ENCODE measurements at places on chromosomes 11 and 22.

- DNase-seq, result peak; percentile 60
These were observed 112.1 kb downstream of the RPL27A start for GRCh38 chr11:8794677-8795103.

- DNase-seq, result no peak
These were observed 190.6 kb upstream of the C11orf58 start for GRCh38 chr11:16547879-16548278.

GRCh38 chr11:127451861-127452260, 451.3 kb upstream of the KIRREL3 start:
- no peak for DNase-seq

DNA sequence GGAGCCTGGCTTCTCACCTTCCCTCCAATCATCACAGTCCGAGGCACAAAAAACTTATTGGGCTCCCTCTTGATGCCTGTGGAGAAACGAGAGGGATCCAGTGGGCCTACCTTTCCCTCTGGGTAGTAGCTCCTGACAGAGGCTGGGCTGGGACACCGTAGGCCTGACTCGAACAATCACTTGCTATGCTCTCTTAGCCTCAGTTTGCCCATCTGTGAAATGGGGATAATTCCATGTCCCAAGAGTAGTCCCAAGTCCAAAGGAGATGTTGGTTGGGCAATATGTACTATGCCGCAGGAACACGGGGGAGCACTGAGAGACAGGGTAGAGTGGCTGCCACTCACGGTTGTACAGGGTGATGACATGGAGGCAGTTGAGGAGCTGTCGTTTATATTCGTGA, 7.6 kb upstream of the RASGRP2 start:
- no peak for DNase-seq

DNA sequence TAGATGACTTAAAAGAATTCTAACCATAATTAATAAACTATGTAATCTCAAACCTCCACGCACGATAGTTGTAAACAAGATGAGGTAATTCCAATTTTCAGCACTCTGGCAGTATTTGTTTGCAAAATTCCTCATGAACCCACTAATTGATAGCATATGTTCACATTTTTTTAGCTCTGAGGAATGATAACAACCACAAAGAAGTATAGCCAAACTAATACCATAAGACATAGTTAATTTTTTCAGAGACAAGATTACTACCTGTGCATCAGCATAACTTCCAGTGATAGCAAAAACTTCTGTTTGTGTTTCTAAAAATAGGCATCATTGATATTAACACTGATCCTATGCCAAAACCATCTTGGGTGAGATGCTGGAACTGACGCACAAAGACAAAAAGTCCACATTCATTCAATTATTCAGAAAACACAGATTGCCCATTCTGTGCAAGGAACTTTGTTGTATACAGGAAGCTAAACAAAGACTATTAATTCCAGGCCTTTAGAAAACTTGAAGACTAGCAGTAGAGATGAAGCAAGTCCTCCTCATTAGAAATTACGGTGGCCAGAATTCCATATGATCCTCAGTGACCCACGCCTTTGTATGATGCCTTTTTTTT, 57.7 kb downstream of the PDGFD start:
- DNase-seq, result no peak

DNA sequence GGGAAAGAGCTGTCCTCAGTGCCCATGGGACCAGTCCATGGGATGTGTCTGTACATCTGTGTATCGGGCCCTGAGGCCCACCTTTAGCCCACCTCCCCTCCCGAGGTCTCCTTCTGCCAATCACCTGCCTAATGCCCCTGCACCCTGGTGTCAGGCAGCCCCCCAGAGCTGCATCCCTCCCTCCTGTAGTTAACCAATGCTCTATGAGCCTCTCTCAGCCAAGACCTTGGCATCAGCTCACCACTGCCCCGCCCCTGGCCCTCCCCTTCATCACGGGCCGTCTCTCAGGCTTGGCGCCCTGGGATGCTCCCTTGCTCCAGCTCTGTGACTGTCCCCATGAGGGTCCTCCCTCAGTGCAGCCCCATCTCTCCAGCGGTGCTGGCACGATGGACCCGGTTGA, 18.5 kb downstream of the MGAT3 start:
- no peak for DNase-seq

DNA sequence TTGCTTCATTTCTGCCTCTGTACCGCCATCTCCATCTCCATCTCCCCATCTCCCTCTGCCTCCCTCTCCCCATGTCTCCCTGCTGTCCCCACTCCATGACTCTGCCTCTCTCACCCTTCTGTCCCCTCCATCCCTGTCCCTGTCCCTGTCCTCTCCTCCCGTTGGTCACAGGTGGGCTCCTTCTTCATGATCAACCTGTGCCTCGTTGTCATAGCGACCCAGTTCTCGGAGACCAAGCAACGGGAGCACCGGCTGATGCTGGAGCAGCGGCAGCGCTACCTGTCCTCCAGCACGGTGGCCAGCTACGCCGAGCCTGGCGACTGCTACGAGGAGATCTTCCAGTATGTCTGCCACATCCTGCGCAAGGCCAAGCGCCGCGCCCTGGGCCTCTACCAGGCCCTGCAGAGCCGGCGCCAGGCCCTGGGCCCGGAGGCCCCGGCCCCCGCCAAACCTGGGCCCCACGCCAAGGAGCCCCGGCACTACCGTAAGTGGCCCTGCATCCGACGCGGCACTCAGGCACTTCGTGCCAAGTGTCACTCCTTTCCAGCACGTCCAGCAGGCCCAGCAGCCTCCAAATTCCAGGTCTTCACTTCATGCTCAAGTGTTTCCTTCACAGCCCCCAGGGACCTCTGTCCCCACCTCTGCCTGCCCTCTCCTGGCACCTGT, 76.0 kb downstream of the CACNA1I start:
- no peak for DNase-seq

DNA sequence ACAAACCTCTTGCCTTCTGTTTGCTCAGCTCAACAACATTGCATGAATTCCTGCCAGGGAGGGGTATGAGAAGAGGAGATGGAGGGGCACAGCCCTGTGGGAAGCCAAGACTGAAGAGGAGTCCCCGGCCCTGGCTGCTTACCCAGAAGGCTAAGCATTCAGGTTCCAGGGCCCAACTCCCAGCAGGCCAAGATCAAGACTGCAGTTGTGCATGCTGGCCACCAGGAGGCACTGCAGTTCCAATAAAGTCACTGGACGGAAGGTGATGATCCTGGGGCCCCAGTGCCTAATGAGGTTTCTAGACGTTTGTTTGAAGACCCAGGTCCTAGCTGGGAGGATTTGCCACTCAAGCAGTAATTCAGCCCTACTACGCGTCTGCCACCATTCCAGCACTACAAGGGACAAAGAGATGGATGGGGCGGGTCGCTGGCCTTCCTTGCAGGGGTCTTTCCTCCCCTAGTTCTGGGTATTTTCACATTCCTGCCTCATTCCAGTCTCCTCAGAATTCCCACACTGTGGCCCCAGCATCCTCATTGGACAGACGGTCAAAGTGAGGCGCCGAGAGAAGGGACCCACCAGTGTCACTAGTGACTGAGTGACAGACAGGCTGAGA, 23.6 kb downstream of the ALX4 start:
- peak; percentile 58 for DNase-seq

DNA sequence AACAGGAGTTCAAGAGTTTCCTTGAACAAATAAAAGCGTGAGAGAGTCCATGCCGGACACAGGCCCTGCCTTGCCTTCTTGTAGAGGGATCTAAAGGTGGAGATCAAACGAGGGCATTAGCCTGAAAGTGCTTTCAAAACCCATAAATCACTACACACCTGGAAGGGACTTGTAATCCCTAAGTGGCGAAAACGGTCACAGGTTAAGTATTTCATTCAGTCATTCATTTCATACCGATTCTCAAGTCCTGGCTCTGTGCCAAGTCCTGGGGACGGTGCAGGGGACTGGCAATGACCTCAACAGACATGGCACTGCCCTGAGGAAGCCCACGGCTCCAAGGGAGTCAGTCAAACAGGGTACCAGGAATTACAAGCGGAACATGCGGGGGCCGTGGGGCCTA, 26.6 kb downstream of the ELFN2 start:
- DNase-seq, result peak; percentile 15

GRCh38 chr11:71977743-71978418, 20.8 kb upstream of the IL18BP start:
- peak; percentile 41 for DNase-seq

GRCh38 chr11:70265341-70265740, 5.1 kb upstream of the PPFIA1 start:
- DNase-seq, result no peak

DNA sequence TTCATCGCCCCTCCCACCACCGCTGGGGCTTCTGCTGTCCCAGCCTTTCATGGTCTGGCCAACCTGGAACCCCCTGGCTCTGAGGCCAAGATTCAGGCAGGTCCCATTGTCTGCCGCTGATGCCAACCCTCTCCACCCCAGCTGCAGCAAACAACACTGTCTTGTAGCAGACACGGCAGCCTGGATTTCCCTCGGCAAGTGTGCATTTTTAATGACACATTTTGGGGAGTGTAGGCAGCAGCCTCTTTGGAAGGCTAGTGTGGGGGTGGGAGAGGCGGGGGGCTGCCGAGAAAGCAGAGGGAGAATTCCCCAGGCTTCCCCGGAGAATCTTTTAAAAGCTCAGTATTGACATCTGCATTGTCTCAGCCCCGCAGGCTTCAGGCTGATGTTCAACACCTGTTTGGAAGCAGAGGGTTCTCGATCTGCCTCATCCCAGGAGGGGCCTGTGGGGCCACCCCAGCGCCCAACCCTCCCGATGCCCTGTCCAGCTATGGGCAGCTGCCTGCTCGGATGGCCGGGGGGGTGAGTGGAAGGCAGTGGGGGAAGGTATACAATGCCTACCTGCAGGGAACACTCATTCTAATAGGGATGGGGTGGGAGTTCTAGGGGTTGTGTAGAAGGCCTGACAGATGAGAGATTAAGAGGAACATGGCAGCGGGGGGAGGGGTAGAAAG, 41.5 kb downstream of the NECTIN1 start:
- no peak for DNase-seq

- DNase-seq, result no peak
These were observed 3.9 kb downstream of the GNB1L start for GRCh38 chr22:19850763-19851109.

DNA sequence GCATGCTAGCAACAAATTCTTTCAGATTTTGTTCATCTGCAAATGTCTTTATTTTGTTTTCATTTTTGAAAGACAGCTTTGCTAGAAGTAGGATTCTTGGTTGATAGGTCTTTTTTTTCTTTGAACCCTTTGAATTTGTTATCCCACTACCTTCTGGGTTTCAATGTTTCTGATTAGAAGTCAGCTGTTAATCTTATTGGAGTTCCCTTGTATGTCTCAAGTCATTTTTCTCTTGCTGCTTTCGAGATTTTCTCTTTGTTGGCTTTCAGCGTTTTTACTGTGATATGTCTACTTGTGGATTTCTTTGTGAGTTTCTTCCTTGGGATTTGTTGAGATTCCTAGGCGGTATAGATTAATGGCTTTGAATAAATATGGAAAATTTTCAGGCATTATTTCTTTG, 27.2 kb upstream of the MS4A8 start:
- no peak for DNase-seq

DNA sequence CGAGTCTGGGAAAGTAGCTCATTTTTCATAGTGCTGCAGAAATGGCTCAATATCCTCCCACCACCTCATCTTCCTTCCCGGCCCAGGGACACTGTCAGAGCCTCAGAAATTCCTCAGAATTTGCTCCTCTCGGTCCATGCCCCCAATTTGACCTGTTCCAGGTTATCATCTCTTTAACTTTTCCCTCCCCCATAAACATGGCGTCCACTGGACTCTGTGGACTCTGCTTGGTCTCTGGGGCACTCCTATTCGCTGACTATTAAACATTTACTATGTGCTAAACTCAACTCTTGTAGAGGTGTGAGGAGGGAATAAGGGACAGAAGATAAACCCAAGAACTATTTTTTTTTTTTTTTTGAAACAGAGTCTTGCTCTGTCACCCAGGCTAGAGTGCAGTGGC, 8.2 kb upstream of the PC start:
- DNase-seq, result no peak

DNA sequence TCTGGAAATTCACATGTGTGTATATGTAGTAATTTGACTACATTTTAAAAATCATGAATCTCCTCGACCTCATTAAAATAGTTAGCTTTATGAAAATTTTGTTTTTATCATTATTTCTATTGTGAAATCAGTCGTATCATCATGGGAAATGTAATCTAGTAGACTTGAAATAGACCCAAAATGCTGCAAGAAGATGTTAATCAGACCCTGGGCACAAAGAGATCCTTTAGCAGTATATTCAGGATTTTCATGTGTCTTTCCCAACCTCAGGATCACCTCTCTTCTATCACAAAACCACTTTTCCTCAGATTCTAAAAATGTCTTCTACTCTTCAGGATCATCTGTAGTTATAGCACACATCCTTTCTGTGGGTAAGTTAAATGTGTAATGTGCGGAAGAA, 74.9 kb upstream of the ADSL start:
- DNase-seq, result no peak

GRCh38 chr11:64059339-64060140, 23.8 kb downstream of the FLRT1 start:
- DNase-seq, result no peak

DNA sequence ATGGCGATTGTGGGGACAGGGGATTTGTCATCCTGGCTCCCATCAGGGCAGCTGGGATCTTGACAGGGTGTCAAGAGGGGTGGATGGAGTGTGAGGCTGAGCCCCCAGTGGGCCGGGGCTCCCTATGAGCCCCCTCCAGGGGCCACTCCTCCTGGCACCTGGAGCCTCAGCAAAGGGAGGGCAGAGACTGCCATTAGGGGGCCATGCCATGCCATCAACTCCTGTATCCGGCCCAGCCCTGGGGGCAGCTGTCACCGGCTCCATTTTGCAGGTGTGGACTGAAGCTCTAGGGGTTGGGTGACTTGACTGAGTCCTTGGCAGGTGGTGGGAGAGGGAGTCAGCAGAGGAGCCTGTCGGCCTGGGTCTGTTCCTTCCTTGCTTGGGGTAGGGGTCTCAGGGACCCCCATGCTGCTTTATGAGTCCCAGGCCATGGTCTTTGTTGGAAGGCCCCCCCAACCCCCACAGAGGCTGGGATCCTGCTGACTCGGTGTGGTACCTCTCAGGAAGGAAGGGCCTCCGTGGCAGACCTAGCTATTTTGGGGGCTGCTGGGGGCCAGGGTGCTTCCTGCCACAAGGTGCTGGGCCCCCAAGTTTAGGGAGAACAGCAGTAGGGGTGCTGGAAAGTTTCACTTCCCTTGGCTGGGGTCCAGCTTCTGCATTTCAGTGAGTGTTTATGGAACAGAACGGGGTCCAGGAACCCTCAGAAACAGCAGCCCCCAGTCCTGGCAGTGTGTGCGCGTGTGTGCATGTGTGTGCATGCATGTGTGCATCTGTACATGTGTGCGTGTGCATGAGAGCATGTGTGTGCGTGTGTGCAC, 1.5 kb downstream of the ACY3 start:
- DNase-seq, result no peak

- no peak for DNase-seq
These were observed 44.4 kb downstream of the EHF start for GRCh38 chr11:34665077-34665835.

DNA sequence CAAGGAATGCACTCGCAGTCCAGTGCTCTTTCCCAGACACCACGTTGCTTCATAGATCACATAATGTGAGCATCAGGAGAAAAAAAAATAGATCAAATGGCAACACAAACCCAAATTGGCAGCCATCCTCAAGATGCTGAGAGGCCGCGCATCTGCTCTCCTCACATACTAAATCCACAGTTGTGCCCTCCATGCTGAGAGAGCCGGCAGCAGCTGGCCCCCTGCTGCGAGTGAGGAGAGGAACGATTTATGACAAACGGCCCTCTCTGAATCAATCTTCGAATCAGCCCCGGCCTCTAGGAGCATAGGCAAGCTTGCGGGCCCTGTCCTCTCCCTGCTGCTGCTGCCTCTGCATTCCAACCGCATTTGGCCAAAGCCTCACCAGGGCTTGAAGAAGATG, 159.9 kb upstream of the TENM4 start:
- DNase-seq, result no peak
